ENCODE measurements at places on chromosomes 6 and 20.
A peak's percentile ranks its signal among the peaks of the same experiment; 100 is the strongest.

GRCh38 chr6:150081702-150082101 lies 12.8 kb upstream of the ULBP3 start:
- no peak for DNase-seq

GRCh38 chr6:52074155-52074554 lies 13.3 kb downstream of the PKHD1 start:
- no peak for DNase-seq

DNA sequence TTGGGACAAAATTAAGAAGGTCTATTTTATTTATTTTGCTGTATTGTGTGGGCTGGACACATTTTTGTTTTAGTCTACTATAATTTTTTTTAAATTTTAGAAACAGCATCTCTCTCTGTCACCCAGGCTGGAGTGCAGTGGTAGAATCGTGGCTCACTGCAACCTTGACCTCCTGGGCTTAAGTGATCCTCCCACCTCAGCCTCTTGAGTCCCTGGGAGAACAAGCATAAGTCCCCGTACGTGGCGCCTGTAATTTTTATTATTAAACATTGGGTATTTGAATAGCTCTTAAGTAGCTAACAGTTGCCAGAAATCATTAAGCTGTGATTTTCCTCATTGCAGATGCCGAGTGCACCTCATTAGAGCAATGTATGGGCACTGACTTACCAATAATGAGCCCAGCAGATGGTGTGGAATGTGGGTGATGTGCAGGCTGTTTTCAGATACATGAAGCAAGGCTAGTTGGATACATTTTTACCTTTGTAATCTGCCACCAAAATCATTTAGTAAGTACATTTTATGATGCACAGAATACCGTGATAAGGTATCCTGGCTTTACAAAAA lies 10.3 kb upstream of the MAS1 start:
- no peak for DNase-seq

DNA sequence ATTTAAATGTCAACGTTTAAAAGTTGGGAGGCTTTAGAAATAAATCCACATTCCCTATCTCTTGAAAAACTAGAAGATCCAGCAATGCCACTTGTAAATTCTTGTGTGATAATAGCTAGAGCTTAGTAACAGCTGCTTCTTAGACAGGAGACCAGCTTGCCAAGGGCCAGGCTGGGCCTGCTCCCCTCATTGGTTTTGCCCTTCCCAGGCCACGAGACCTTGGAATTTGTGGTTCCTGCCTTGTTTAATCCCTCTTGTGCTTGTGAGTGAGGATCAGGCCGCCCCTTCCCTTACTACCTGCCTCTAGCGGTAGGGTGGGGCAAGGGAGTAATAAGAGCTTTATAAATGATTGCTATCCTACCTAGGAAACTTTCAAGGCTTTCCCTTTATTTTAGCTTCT lies 363.5 kb downstream of the SYNE1 start:
- DNase-seq, result no peak

DNA sequence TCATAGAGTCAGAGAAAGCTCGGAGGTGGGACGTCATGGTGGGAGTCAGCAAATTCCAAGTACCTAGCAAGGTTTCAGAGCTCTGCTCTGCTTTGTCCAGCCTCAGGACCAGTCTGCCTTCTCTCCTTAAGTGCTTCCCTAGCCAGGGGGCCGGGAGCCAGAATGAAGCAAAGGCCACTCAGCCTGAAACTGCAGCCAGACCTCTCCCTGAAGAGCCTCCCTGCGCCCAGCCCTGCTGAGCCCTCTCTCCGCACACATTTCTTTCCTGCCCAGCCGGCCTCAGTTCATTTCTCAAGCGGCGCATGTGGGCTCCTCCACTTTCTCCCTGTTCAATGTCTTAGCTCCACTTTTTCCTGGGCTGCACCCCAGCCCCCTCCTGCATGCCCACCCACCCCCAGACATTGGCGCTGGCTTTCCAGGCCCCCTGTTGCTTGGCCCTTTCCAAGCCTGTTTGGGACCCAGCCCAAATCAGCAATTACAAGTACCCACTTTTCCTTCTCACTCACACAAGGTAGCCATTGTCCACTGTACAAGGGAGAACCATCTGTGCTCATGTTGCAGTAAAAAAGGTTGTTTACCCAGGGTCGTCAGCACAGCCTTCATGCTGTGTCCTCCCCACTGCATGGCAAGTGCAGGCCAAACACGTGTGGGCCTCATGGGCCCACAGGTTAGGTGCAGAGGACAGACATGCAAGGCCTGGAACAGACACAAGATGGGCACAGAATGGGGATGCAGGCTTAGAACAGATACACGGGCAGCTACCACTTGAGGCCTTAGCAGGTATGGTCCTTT lies 147.1 kb downstream of the MRPL14 start:
- DNase-seq, result no peak

DNA sequence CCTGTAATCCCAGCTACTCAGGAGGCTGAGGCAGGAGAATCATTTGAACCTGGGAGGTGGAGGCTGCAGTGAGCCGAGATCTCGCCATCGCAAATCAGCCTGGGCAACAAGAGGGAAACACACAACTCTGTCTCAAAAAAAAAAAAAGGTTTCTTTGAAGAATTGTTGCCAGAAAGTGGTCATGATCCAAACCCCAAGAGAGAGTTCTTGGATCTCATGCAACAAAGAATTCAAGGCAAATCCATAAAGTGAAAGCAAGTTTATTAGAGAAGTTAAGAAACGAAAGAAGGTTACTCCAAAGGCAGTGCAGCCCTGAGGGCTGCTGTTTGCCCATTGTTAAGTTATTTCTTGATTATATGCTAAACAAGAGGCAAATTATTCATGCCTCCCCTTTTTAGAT lies 14.5 kb upstream of the KIFC1 start:
- no peak for DNase-seq

DNA sequence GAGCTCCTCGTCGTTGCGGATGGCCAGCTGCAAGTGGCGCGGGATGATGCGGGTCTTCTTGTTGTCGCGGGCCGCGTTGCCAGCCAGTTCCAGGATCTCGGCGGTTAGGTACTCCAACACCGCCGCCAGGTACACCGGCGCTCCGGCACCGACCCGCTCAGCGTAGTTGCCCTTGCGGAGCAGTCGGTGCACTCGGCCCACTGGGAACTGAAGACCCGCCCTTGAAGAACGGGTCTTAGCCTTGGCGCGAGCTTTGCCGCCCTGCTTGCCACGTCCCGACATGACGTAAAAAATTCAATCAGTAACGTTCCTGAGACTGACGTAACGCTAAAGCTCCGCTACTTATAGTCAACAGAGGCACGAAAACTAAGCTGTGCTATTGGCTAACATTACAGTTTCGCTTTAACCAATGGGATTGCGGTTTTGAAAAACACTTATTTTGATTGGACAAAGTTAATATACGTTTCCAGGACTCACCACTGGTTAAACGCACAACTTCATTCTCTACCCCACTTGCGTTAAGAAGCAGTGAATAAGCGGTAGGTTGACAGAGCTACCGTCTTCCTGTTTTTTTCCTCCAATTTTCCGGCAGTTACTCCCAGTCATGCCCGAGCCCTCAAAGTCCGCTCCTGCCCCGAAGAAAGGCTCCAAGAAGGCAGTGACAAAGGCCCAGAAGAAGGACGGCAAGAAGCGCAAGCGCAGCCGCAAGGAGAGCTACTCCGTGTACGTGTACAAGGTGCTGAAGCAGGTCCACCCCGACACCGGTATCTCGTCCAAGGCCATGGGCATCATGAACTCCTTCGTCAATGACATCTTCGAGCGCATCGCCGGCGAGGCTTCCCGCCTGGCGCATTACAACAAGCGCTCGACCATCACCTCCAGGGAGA lies 73.9 kb downstream of the OR2B2 start:
- peak; percentile 93 for DNase-seq

GRCh38 chr20:10076126-10077080 lies 41.6 kb downstream of the ANKEF1 start:
- DNase-seq, result no peak

- no peak for DNase-seq
Measured at GRCh38 chr6:36566418-36566905, 19.2 kb upstream of the STK38 start.

GRCh38 chr20:58839474-58839874 lies 11.2 kb downstream of the GNAS-AS1 start:
- DNase-seq, result peak; percentile 13

- no peak for DNase-seq
Measured at GRCh38 chr6:593907-594212, 63.0 kb downstream of the HUS1B start.

- peak; percentile 99 for DNase-seq
Measured at GRCh38 chr6:11093626-11094410, at the start of gene SMIM13. Gene SMIM13 (plus strand): TSS chr6:11093834. CDS start chr6:11094314, 480 bp downstream.

DNA sequence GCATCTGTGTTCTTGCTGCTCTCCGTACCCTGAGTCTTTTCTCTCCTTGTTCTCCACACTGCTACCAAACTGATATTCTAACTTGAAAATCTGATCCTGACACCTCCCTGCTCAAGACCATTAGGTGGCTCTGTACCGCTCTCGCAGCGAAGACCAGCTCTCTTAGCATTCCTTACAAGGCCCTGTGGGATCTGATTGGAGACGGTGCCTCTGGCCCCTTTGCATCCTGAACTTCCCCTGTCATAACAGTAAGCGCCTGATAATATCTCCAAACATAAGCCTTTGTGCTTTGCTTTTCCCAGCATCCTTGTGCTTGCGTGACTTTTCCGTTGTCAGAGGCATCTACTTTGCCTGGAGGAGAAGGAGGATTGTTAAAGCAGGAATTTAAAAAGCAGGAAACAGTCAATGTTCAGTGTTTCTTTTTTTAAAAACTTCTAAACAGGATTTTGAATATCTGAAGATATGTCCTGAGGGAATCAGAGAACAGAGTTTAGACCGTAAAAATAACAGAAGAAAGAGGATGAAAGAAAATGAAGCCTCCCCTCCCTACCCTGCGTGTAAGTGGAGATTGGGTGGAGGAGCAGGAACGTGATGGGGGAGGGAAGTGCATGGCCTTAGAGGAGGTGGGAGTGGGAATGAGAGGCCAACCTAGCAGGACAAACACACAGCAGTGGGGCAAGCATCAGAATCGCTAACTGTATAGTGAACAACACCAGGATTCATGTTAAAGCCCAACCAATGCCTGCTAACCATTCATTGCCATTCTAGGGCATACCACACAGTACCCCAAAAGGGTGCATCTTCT lies 89.2 kb upstream of the STMND1 start:
- peak; percentile 33 for DNase-seq

- DNase-seq, result no peak
Measured at GRCh38 chr6:36823421-36824096, 15.7 kb downstream of the CPNE5 start.

- DNase-seq, result no peak
Measured at GRCh38 chr20:4795394-4795793, 73.7 kb downstream of the PRND start.

DNA sequence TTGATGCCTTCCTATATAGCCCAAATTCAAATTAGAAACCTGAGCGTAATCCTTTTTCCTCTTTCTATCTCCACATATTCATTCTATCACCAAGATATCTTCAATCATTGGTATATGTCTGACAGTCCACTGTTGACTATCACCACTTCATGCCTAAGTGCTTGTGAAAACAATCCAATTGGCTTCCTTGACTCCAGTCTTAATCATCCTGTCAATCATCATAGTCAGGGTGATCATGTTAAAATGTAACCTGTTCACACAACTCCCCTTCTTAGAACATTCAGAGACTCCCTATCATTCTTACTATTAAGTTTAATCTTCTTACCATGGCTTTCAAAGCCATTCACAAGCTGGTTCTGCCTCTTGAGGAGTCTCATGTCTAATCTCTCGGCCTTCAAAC lies 616.7 kb downstream of the PHF3 start:
- no peak for DNase-seq

- no peak for DNase-seq
Measured at GRCh38 chr6:73612611-73613010, 41.2 kb downstream of the SLC17A5 start.

- peak; percentile 80 for DNase-seq
Measured at GRCh38 chr6:98833307-98834059, 891 bp upstream of the POU3F2 start.

DNA sequence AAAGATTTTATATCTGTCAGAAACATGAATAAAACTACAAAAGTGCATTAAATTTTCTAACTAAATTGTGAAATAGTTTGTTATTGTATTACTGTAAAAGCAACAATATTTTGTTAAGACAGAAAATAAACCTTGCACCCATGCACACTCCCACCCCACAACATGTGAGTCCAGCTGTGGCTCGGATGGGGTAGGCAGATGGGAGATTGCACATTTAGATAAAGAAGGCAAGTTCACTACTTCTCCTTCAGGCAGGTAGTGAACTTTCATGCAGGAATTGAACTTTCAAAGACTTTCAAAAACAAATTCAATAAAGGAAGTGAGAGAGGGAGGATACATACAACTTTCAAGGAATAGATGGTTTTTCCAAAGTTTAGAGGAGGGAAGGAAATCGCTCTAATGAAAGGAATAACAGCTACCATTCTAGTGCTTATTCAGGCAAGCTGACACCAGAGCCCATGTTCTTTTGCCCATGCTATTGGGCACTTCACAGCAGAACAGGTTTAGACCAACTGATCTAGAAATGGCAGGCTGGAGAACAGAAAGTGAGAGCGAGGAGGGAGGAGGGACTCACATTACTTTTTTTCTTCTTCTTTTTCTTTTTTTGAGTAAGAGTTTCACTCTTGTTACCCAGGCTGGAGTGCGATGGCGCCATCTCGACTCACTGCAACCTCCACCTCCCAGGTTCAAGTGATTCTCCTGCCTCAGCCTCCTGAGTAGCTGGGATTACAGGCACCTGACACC lies 28.5 kb downstream of the SF3B5 start:
- DNase-seq, result no peak

DNA sequence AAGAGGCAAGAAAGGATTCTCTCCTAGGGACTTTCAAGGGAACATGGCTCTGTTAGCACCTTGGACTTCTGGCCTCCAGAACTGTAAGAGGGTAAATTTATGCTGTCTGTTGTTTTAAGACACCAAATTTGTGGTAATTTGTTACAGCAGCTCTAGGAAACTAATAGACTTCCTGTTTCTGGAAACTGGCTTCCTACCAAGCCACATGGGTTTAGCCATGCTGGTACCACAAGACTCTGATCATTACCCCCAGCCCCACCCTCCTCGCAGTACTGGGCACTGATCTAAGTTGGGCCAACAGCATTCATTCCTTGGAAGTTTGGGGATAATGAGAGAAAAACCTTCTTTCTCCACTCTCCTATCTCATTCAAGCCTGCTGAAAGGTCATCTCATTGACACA lies 109.5 kb upstream of the SMLR1 start:
- DNase-seq, result no peak

DNA sequence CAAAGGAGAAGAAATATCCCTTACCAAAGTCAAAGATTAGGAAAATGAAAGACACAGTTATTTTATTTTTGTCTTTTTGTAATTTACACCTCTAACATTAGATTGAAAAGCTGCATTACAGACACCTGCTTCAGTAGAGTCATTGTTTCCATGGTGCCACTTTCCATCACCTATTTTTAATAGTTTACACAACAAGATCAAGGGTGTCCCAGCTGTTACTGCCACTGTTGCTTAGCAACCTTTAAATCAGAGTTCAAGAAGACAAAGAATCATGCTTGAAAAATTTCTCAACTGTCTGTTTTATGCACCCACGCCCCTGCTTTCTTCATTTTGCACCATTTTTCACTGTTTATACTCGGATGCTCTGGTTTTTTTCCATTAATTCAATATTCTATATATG lies 668.2 kb upstream of the GJE1 start:
- DNase-seq, result no peak

GRCh38 chr20:14916360-14916920 lies 579.0 kb upstream of the FLRT3 start:
- DNase-seq, result no peak

- DNase-seq, result no peak
Measured at GRCh38 chr6:7145885-7146828, 38.4 kb downstream of the RREB1 start.

GRCh38 chr6:6775074-6775473 lies 186.6 kb downstream of the LY86 start:
- DNase-seq, result no peak

GRCh38 chr6:157491571-157492232 lies 110.7 kb downstream of the ZDHHC14 start:
- DNase-seq, result no peak

GRCh38 chr6:31581434-31582229 lies 592 bp downstream of the LTB start:
- DNase-seq, result peak; percentile 17

All from midbrain (tissue), 1 donor.